ENCODE measurements at places on chromosomes 3 and 15. TPM values are rescaled to one million over a fixed set of nuclear protein-coding genes. Genes with fewer than 3 reads are reported as not detected.

- no peak for DNase-seq
These were observed 212.9 kb upstream of the ARPP21 start for GRCh38 chr3:35426366-35426958.

DNA sequence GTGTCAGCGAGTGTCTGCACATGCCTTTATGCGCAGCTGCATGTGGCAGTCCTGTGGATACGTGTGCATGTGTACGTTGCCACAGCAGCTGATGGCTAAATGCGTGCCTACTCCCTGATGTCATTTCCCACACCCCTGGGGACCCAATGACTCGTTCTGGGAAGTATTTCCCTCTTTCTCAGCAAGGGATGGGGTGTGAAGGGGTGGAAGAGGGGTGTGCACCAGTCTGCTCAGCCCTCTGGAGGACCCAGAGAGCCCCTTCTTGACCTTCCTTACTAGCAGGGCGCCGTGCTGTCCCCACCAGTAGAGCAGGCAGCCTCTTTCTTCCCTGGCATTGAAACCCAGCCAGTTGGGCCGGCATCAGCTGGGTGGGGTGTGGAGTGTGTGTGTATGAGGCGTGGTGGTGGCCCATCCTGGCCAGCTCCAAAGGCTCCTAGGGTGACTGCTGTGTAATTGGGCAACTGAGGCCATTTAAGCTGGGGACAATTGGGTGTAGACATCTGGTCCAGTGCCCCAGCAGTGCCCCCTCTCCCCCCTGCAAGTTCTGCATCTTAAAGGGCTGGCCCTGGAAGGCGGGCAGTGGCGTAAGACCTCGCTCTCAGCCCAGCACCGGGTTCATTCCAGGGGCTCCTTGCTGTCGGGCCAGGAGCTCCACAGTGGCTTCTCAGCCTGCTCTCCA lies 19.2 kb downstream of the SNX33 start:
- no peak for DNase-seq

GRCh38 chr15:25937796-25938195 lies 74.7 kb upstream of the ATP10A start:
- no peak for DNase-seq

DNA sequence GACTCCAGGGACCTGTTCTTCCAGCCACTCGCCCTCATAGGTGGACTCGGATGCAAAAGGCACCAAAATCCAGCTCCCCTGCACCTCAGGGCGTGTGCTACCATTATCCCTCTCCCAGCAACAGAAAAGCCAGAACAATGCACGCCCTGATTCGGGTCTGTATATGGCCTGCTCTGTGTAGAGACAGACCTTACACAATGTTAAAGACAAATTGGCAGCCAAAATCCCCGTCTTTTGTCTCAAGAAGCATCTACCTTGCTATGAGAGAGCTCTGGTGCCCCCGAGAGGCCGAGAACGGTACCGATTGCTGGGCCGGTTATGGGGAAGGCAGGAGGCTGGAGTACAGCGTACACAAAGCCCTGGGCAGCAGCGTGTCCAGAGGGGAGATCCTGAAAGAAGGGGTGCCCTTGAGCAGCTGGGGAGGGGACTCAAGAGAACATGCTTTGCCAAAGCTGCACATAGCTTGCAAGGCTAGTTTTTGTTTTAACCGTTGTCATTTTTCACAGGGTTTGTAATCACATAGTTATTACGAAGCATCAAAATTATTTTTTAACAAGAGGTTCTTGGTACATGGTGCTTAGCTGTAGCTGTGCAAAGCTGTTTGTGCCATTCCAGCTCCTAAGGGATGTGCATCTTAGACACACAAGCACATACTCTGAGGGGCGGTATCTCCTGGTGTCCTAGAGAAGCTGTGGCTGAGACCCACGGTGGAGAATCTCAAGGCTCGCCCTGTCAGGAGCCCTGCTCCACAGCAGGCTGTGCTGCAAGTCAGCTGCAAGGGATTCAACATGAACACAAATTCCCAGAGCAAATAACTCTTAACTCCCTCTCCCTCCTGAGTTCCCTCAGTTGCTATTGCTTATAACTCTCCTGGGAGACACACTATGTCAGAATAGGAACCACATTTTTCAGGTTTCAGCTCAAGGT lies 461.5 kb upstream of the PPP2R3A start:
- DNase-seq: peak; percentile 92

The GOLGA8H gene
- total RNA-seq: 0.59 TPM

The USP4 gene
- total RNA-seq: 55.0 TPM

DNA sequence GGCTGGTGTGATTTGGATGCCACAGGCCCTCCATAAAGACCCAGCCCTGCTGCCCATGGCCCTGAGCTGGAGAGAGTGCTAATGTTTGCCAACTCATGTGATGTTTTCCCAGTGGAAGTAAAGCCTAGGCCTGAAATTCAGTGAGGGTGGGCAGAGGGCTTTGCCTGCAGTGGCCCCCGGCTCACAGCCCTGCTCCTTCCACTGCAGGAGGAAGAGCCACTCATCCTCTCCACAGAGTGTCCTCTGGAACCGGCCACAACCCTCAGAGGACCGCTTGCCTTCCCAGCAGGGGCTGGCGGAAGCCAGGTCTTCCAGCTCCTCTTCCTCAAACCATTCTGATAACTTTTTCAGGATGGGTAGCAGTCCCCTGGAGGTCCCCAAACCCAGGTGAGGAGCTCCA lies 13.9 kb upstream of the CPNE9 start:
- DNase-seq: no peak

The RASGRP1 gene
- 0.49 TPM for total RNA-seq

GRCh38 chr3:69764121-69764741 lies 25.0 kb downstream of the MITF start:
- DNase-seq: no peak

DNA sequence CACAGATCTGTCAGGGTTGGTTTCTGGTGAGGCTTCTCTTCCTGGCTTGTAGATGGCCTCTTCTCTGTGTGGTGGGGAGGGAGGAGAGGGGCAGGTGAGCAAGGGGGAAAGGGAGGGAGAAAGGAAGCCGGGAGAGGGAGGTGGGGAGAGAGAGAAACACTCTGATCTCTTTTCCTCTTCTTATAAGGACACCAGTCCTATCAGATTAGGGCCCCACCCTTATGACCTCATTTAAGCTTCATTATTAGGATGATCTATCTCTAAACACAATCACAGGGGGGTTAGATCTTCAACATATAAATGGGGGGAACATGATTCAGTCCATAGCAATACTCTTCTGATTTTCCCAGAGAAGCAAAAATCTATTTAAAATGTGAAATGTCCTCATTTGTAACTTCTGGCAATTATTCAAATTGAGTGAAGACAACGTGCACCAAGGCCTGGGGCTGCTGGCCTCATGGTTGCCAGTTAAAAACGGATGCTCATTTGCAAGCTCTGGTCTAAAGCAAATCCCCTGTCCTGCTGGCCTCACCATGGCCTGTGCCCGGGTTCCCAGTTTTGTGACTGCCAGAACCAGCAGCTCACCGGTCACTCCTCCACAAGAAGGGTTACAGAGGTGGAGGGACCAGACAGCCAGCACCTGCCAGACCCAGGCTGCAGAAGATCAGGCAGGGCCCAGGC lies 8.3 kb downstream of the POMGNT2 start:
- no peak for DNase-seq

GRCh38 chr3:123447749-123448517 lies 957 bp downstream of the ADCY5 start:
- peak; percentile 76 for DNase-seq

DNA sequence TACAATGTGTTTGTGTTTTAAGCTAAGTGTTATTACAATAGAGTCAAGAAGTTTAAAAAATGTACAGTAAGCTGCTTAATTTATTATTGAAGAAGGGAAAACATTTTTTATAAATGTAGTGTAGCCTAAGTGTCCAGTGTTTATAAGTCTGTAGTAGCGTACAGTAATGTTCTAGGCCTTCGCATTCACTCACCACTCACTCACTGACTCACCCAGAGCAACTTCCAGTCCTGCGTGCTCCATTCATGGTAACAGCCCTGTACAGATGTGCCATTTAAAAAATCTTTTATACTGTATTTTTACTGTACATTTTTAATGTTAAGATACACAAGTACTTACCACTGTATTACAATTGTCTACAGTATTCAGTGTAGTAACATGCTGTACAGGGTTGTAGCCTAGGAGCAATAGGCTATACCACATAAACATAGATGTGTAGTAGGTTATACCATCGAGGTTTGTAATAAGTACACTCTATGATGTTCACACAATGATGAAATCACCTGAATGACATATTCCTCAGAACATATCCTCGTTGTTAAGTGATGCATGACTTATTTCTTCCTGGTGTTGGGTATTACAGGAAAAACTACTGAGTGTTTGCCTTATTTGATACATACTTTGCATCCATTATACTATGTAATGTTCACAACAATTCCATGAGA lies 156.6 kb upstream of the NUDT16 start:
- DNase-seq: no peak

GRCh38 chr3:156952011-156952410 lies 125.9 kb downstream of the LEKR1 start:
- DNase-seq: no peak

The PPM1L gene
- 12.2 TPM for total RNA-seq

The IMPG2 gene
- total RNA-seq: 0.74 TPM

The FOXB1 gene
- total RNA-seq: 6.7 TPM

GRCh38 chr3:99938270-99938911 lies 120.7 kb downstream of the CMSS1 start:
- DNase-seq: no peak

The CFAP92 gene
- total RNA-seq: 3.7 TPM

The DPPA4 gene
- total RNA-seq: 80.5 TPM

DNA sequence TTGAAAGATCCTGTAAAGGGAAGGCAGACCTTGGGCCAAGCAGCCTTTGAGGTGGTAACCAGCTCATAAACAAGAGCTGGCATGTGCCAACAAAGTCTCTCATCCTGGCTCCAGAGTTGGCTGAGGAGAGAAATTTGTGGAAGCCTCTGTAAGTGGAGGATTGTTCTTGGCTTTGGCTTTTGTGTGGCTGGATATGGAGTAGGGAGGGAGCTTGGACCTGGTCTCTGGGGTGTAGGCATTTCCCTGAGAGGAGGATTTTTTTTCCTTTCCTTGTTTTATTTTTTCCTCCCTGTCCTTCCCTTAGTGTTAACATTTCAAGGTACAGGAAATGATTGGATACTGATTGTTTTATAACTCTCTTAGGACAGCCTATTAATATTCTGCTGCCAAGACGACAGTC lies 60.8 kb downstream of the ZNF609 start:
- DNase-seq: no peak

DNA sequence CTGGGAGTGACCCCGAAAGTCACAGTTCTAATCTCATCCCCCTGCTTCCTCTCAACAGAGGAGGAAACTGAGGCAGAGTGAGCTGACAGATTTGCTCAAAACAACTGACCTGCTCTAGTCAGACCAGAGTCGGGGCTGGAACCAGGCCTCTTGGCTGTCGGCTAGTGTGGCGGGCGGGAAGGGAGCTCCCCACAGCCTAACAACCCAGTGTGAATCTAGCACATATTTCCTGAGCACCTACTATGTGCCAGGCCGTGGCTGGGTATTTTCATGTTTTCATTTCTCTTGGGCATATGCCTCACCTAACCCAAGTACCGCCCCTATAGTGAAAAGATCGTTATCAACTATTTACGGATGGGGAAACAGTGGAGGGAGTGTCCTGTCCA lies 27.2 kb downstream of the GRIP2 start:
- DNase-seq: no peak

DNA sequence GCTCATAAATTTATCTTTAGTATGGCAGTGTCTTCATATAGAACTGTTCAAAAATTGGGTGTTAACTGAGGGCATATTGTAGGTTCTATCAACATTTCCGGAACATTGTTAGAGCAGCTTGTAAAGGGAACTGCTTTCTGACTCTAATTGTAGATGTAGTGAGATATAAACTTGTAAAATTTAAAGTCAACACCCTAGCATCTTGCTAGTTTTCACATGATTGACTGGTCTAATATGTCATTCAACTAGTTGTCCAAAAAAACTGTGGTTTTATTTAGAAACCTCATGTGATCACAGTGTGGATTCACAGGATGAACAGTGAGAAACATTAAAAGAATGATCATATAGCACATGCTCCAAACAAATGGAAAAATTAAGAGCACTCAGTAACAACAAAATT lies 607.4 kb downstream of the ROBO1 start:
- no peak for DNase-seq

GRCh38 chr3:42572278-42572677 lies 9.5 kb downstream of the SEC22C start:
- DNase-seq: peak; percentile 70

All from endothelial cell (in vitro differentiated cells).